ENCODE measurements at places on chromosomes 6 and 20. TPM values are rescaled to one million over a fixed set of nuclear protein-coding genes. Genes with fewer than 3 reads are reported as not detected.

Gene SDC4
- total RNA-seq, result 23.3 TPM

Gene ANGPT4
- not detected for total RNA-seq

Gene PDCD2
- total RNA-seq, result 79.3 TPM

DNA sequence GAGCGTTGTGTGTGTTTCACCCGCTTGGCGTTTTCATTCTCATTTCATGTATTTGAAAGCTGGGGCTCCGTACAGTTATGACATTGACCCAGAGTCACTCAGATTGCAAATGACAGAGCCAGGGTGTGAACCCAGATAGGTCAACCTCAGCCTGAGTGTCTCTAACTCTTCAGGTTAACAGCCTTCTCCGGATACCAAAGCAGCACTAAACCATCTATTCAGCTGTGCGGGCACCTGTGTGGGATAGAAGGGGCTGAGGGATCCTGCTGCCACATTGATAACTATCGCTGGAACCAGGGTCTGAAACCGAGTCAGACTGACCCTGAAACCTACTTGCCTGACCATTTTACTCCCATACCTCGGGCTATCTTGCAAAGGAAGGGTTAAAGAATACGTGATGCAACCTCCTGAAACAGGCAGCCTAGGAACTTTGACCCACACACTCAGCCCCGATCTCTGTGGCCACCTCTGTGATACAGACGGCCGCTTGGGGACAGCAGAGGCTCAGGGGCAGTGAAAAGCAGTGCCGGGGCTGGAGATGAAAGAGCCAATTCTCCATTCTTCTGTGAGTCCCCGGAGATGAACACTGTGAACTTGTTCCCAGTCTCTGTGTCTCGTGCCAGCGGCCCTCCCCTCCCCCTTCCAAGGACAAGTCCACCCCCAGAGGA, 233.5 kb upstream of the QKI start:
- no peak for DNase-seq

- no peak for DNase-seq
These were observed 21.7 kb upstream of the OCSTAMP start for GRCh38 chr20:46572153-46572552.

DNA sequence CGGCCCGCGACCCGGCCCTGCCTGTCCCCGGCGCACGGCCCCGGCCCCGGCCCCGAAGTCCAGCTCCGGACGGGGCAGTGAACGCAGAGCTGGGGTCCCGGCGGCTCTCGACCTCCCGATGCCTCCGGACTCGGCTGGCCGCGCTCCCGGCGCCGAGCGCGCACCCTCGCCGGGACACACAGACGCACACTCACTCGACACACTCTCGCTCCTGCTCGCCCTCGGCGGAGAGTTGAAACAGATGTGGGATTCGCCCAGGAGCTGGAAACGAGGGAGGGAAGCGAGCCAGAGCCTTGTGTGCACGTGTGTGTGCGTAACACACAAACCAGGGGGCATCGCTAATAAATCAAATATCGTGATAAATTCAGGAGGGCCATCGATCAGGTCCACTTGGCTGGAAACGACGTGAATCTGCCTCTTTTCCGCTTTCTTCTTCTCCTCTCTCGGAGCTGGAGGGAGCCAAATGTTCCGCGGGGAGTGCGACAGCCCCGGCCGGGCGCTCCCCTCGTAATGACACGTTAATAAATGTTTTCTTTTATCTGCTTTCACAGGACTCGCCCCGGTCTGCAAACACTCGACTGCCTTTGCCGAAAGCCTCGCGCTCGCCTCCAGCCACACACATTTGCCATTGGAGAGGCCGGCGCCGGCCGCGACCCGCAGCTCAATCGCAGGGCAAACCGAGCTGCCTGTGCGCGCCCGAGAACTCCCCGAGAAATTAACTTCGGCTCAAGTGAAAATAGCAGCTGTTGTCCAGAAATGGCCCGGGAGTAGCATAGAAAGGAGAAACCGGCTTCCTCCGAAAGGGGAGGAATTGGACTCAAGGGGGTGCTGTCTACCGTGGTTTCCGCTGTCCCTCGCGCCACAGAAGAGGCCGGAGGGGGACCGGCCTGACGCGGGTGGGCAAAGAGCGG, 828 bp upstream of the SULF2 start:
- no peak for DNase-seq
